ENCODE measurements at places on chromosomes 1 and 21.

DNA sequence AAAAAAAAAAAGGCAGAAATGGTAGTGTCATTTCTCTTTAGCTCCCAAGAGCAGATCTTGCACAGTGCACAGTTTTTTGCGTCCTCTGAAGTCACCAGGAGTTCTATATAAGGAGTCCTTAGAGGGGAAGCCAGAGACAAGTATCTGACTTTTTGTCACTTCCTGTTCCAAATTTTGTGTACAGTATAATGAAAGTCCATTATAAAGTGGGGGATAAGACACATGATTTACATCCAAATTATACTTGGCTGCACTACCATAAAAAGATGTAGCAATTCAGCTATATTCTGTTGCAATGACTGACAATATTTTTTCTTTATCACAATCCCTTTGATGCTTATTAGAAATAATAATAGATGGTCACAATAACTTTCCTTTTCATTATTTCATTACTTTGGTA is 1276.9 kb upstream of the ADGRL2 start:
- DNase-seq: no peak

- no peak for DNase-seq
Measured at GRCh38 chr1:187018291-187018690, 189.5 kb downstream of the PLA2G4A start.

- no peak for DNase-seq
Measured at GRCh38 chr1:185110145-185110544, 46.6 kb downstream of the TRMT1L start.

DNA sequence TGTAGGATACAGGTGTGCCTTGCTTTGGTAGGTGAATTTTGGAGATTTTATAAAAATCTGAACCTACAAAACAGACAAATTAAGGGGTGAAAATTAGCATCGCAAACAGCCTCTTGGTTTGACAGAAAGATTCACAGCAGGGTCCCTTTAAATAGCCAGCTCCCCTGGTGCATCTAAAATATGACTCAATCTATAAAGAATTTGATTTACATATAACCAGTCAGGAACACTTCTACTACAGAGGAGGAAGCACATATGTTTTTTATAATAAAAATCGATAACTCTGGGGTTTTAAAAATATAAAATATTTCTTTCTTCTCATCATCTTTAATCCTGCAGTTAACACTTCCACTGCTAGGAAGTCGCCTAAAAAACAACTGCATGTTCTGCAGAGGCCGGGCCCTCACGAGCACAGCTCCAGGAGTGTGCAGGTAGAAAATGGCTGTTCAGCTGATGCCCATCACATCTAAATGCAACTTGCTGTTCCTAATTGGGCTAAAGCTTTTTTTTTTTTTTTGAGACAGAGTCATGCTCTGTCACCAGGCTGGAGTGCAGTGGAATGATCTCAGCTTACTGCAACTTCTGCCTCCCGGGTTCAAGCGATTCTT is 203.4 kb downstream of the HS2ST1 start:
- DNase-seq: no peak

DNA sequence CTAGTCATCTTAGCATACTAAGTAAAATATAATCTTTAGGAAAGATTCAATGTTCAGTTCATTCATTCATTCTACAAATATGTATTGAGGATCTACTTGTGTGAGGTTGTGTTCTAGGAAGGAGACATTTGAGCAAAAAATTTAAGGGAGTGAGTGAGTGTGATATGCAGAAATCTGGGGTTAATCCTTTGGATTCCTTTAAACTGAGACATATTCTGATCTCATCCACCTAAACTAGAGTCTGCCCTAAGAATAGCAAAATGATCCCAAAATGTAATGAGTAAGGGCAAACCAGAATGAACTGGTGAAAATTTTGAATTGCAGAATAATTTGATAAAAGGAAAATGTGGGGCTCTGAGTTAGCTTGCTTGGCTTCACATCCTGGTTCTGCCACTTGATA is 8.6 kb downstream of the UBE2U start:
- no peak for DNase-seq

DNA sequence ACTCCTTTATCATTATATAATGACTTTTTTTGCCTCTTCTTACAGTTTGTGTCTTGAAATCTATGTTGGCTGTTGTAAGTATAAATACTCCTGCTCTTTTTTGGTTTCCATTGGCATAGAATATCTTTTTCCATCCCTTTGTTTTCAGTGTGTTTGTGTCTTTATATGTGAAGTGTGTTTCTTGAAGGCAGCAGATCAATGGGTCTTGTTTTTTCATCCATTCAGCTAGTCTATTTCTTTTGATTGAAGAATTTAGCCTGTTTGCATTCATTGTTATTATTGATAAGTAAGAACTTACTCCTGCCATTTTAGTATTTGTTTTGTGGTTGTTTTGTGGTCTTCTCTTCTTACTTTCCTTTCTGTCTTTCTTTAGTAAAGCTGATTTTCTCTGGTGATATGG is 322.8 kb downstream of the PLA2G4A start:
- DNase-seq: no peak

- no peak for DNase-seq
Measured at GRCh38 chr1:84871181-84871580, 21.8 kb downstream of the LPAR3 start.

DNA sequence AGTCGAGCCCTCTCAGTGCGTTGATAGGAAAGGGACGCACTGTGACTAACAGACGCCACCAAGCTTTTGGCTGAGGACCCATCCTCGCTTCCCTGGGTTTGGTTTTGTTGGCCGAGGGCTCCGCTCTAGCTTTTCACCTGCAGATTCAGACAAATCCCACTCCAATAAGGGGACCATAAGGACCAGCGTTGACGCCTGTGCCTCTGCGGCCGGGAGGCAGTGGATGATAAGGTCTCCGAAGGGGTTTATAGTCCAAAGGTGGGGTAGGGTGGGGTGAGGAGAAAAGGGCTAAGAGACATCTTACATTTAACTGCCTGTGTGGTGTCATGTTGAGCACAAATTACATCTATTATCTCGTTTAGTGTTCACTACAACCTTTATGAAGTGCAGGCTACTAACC is 760 bp downstream of the PEX14 start:
- no peak for DNase-seq

- DNase-seq: no peak
Measured at GRCh38 chr21:30672985-30673650, 30.5 kb downstream of the KRTAP20-3 start.

DNA sequence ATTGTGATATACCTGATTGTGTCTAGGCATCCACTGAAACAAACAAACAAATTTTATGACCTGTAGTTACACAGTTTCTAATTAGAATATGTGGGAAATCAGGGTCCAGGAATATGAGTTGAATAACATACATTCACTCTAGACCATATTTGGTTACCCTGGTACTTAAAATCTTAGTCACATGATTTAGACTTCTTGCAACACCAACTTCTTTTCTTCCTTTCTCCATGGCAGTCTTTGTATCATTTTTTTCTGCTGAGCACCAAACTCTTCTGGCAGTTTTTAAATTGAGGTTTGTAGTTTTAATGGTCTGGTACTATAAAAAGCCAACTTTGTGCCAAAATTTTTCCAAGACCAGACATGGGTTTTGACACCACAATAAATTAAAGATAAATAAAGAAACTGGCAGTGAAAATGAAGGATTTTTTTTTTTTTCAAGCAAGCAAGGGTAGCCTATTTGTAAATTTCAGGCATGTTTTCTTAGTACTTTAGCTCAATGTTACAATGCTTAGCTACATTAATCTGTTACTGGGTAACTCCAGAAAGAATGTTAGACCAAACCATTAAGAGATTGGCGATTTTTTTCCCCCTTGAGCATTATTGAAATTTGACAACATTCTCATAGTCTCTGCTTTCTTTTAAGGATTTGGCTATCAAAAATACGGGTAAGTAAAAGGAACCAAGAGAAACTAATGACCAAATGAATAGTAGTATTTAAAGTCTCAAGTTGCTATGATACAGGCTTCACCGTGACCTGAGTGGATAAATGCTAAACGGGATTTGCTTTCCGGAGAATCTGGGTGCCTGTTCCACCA is 108.5 kb downstream of the NFIA start:
- DNase-seq: no peak
